Mesothelial cell of epicardium (in vitro differentiated cells): ENCODE measurements at places on chromosomes 6 and 20. TPM values are rescaled to one million over a fixed set of nuclear protein-coding genes. Genes with fewer than 3 reads are reported as not detected.
A peak's percentile ranks its signal among the peaks of the same experiment; 100 is the strongest.

GRCh38 chr6:49054311-49054710, 408.7 kb downstream of the MMUT start:
- no peak for DNase-seq

The C20orf141 gene
- total RNA-seq = not detected in 3 replicates

The SLC17A2 gene
- not detected in 3 replicates for total RNA-seq

The MUC21 gene
- total RNA-seq = not detected in 3 replicates

DNA sequence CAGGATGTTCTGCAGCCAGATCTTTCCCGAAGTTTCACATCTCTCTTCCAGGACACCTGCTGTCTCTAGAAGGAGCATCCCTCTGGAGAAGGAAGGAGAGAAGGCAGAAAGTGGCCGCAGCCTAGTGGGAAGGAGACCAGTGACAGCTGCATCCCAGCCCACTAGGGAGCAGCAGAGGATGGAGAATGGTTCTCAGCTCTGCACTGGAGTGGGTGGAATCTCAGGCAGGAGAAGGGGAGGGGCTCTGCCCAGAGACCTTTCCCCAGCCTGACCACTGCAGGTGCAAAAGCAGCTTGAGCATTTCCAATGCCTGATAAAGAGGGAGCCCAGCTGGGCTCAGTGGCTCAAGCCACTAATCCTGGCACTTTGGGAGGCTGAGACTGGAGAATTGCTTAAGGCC, 32.3 kb downstream of the NCR2 start:
- no peak for DNase-seq

The PDE10A gene
- total RNA-seq = 12.8 to 14.3 TPM (median 13.0 TPM) in 3 replicates

DNA sequence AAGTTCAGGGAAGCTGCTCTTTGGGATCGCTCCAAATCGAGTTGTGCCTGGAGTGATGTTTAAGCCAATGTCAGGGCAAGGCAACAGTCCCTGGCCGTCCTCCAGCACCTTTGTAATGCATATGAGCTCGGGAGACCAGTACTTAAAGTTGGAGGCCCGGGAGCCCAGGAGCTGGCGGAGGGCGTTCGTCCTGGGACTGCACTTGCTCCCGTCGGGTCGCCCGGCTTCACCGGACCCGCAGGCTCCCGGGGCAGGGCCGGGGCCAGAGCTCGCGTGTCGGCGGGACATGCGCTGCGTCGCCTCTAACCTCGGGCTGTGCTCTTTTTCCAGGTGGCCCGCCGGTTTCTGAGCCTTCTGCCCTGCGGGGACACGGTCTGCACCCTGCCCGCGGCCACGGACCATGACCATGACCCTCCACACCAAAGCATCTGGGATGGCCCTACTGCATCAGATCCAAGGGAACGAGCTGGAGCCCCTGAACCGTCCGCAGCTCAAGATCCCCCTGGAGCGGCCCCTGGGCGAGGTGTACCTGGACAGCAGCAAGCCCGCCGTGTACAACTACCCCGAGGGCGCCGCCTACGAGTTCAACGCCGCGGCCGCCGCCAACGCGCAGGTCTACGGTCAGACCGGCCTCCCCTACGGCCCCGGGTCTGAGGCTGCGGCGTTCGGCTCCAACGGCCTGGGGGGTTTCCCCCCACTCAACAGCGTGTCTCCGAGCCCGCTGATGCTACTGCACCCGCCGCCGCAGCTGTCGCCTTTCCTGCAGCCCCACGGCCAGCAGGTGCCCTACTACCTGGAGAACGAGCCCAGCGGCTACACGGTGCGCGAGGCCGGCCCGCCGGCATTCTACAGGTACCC, at the start of gene ESR1:
TSS of gene ESR1 (plus strand) at position 170 of the 858 bp plus-strand sequence. CDS start at position 401, 231 bp downstream.
- no peak for DNase-seq

The DACT2 gene
- 7.3 to 8.0 TPM (median 7.4 TPM) in 3 replicates for total RNA-seq

DNA sequence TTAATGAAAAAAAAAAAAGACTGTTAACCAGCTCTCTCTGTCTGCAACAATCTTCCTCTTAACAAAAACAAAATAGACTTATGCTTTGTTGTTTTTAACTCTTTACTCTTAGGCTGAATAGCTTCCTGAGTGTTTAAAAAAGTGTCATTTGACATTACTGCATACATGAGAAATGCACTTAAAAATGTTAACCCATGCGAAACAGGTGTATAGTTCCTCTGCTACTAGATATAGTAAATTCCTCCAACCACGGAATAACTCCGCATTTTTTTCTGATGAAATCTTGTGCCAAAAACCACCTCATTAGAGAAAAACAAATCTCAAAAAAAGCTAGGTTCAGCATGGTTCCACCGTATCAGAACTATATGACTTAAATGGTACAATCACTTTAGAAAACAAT, 426.0 kb downstream of the ADGRB3 start:
- no peak for DNase-seq

DNA sequence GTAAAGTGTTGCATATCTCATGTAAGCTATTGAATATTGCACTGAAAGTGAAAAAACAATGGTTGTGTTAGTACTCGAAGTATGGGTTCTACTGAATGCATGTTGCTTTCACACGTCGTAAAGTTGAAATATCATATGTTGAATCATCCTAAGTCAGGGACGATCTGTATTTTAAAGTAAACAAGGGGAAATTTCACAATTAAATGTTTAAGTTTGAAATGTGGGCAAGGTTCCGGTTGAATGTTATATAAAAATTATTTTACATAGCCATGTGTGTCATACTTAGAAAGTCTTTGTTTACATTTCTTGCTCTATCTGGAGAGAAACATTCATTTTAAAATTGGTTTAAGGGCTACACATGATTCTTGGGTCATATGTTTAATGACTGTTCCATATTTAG, 76.8 kb downstream of the AKAP7 start:
- no peak for DNase-seq

DNA sequence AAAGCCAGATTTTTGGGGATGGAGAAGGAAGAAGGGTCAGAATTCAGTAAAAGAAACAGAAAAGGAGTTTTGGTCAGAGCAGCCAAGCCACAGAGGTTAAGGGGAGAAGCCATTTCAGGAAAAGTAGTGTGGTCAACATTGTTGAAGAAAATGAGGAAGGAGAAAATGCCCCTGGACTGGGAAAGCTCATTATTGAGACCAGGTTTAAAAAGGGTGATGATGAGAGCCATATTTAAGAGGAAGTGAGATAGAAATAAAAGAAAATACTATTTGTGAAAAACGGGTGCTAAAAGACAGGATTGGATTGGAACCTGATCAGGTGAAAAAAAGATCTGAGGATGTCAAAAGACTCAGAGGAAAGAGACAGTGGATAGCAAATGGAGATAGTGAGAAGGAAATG, 75.8 kb downstream of the CEP162 start:
- no peak for DNase-seq

The HLA-DQA1 gene
- not detected in 3 replicates for total RNA-seq

The RPN2 gene
- 142 to 151 TPM (median 146 TPM) in 3 replicates for total RNA-seq

DNA sequence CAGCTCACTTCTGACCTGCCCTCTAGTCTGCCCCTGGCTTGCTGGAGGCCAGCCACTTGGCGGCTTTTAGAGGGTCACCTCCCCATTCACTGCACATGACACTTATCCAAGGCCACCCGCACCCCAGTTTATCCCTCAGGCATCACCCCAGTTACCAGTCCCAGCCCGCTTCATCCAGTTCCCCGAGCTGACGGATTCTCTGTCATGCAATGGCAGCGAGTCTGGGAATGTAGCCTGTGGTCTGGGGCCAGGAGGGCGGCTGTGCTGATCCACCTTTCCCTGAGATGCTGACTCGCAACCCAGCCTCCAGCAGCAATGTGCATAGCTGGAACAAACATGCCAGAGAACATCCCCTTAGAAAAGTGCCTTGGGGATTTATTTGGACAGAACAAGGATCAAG, 25.8 kb downstream of the SYNDIG1 start:
- DNase-seq = no peak

DNA sequence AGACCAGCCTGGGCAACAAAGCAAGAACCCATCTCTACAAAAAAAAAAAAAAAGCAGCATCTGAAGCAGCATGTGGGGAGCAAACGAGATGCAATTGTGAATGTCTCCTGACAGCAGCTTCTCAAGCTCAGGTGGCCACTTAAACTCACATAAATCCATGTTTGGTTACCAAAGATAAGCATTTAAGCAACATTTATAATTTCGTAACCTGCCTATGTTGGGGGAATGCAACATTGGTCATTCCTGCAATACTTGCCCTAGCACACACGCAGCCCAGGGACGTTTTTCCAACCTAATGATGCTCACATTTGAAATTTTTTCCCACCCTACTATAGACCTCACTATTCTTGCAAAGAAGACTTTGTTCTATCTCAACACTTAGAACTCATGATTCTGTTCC, 113.3 kb downstream of the ZFP64 start:
- no peak for DNase-seq

The OR2H2 gene
- not detected in 3 replicates for total RNA-seq

GRCh38 chr6:160883999-160884398, 107.6 kb upstream of the MAP3K4 start:
- DNase-seq = no peak

GRCh38 chr20:62627901-62628612, 14.2 kb upstream of the SLCO4A1 start:
- DNase-seq = no peak

DNA sequence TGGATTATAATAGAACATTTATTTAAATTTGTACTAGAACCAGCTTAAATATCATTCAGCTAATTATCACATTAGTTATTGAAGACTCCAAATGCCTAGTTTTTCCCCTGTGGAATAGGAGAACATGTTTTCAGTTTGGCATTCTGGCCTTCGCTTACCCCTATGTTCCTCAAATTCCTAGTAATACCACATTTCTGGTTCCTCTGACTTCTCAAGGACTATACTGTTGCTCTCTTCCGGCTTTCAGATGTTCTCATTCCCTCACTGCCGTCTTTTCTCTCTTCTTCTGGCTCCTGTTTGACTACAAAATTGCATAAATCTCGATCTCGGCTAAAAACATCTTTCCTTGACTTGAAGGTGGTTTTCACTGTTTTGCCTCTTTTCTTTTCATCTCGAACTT, 71.8 kb upstream of the KHDRBS2 start:
- DNase-seq = no peak

DNA sequence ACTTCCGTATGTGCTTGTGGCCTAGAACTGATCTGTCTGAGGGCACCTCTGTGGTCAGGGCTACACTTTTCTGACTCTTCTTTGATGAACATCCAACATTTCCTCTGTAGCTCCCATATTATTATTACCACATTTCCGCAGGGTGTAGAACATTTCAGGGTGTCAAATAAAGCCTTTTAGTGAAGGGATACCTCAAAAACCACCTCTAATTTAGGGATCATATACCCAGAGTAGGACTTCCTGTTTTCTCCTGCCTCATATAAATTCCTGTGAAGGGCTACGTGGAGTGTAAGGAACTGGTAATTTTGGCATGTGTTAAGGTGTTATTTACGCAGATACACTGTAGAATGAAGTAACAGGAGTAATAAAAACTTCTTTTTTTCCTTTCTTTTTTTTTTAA, 5.5 kb upstream of the MUC22 start:
- no peak for DNase-seq

- no peak for DNase-seq
These were observed 54.4 kb downstream of the OPRM1 start for GRCh38 chr6:154093231-154094044.

- no peak for DNase-seq
These were observed 282.8 kb upstream of the FOXQ1 start for GRCh38 chr6:1029141-1029540.

GRCh38 chr6:39298061-39298460, 16.2 kb downstream of the KCNK17 start:
- no peak for DNase-seq

- DNase-seq = peak; percentile 67
These were observed 62.3 kb downstream of the KIAA0319 start for GRCh38 chr6:24583463-24584381.

DNA sequence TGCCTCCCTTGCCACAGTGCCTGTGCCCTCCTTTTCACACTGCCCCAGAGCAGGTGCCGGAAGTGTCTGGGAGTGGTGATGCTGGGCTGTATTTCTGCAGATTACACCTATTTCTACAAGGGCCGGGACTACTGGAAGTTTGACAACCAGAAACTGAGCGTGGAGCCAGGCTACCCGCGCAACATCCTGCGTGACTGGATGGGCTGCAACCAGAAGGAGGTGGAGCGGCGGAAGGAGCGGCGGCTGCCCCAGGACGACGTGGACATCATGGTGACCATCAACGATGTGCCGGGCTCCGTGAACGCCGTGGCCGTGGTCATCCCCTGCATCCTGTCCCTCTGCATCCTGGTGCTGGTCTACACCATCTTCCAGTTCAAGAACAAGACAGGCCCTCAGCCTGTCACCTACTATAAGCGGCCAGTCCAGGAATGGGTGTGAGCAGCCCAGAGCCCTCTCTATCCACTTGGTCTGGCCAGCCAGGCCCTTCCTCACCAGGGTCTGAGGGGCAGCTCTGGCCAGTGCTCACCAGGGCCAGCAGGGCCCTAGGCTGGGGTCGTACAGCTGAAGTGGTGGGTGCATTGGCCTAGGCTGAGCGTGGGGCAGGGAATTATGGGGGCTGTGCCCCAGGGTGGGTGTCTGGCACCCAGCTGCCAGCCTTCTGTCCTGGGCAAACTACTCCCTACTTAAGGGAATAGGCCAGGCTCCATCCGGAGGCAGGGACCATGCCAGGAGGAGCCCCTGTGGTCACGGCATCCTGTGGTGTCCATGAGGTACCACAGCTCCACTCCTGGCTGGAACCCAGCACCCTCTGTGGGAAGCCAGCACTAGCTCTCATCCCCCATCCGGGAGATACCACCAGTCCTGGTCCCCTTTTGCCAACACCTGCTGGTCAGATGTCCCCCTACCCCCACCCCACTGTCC, 3.5 kb downstream of the MMP24OS start:
- no peak for DNase-seq

The BPIFA1 gene
- not detected in 3 replicates for total RNA-seq

The POU3F2 gene
- not detected in 3 replicates for total RNA-seq

The KCNB1 gene
- total RNA-seq = 0.51 to 1.1 TPM (median 0.52 TPM) in 3 replicates

The TSHZ2 gene
- 28.8 to 31.0 TPM (median 29.1 TPM) in 3 replicates for total RNA-seq

The BHLHE23 gene
- total RNA-seq = not detected in 3 replicates

- DNase-seq = no peak
These were observed 749.3 kb downstream of the TENT5A start for GRCh38 chr6:81003156-81003555.

The RTF2 gene
- total RNA-seq = 59.5 to 63.2 TPM (median 61.9 TPM) in 3 replicates

GRCh38 chr6:123806561-123806960, 2.9 kb downstream of the NKAIN2 start:
- DNase-seq = no peak

DNA sequence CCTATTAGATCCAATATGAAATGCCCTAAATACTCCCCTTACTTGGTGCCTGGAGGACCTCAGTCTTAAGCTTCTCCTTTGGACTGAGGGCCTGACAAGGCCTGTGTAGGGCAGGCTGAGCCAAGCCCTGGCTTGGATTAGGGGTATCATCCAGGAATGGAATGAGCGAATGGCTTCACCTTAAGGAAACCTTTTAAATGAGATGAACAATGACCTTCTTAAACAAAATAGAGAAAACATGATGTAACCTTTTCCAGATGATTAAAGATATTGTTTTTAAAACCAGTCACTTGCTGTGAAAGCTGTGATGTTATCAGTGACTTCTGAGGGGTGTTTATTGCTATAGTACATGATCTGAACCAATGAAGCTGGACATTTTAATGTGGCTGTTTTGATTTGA, 55.5 kb downstream of the TRAF3IP2 start:
- no peak for DNase-seq

DNA sequence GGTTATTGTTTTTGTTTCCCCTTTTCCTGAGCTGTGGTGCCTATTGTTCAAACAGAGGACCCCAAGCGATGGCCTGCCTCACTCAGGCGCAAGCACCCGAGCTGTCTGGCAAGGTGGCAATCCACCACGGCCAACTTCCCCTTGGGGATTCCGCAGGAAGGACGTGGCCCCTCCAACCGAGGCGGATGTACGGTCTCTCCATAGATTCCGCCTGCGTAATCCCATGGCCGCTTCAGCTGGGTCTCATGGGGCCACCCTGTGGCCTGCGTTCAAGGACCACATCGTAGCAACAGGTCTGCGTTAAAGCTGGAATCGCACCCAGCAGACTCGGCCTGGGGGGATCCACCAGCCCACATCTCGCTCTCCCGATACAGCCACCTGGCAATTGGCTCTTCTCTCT, 79.9 kb downstream of the CEBPB start:
- no peak for DNase-seq
